ENCODE measurements at places on chromosomes 12 and 14.

DNA sequence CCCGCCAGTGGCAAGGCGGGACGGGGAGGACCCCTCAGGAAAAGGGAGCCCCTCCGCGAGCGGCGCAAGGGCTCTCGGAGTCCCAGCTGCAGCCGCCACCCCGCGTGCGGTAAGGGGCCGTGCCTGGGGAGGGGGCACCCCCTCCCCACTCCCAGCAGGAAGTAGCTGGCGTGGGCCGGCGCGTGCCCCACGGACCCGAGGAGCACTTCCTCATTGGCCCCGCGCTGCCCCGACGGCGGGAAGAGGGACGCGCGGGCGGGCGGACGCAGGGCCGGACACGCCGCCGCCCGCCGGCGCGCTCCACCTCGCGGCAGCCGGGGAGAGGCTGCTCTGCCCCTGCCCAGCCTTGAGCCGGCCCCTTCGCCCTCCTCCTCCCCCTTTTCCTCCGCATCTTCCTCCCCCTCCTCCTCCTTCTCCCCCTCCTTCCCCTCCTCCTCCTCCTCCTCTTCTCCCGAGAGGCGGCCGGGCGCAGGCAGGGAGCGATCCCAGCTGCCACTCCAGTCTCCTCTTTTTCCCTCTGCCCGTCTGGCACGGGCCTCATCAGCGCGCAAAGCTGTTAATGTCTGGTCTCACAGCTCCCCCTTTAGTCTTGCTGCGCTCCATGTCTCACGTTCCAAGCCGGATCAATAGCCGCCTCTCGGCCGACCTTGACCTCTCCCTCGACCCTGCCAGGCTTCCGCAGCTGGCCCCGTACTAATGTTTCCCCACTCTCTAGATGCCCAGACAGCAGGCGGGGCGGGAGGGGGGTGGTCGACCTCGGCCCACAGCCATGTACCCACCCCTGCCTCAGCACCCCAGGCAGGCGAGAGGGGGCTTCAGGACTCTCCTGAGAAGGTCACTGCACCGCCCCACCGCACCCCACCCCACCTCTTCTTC is 2.6 kb upstream of the BCL11B start:
- peak; percentile 75 for DNase-seq

DNA sequence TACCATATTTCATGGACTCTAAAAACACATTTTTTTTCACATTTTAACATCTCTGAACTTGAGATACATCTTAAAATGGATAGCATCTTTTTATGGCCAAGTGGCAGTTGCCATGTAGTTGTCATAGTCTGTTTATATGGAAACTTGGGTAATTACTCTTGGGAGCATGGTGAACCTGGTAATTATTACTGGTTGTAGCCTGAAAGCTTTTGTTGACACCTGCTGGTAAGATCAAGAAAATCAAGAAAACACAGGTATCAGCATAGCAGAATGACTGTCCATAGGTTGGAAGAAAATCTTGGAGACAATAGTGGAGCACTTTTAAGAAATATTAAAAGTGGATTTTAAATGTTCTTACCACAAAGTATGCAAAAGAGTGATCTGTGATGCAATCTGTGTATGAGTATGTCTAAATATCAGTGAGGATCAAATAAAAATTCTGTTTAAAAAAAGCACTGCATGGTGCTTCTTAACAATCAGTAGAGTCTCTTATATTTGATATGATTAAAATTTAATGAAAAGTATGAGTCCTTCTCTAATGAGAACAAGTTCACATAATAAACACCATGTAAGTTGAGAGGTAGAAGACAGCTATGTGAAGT is 44.2 kb downstream of the TTC8 start:
- no peak for DNase-seq

DNA sequence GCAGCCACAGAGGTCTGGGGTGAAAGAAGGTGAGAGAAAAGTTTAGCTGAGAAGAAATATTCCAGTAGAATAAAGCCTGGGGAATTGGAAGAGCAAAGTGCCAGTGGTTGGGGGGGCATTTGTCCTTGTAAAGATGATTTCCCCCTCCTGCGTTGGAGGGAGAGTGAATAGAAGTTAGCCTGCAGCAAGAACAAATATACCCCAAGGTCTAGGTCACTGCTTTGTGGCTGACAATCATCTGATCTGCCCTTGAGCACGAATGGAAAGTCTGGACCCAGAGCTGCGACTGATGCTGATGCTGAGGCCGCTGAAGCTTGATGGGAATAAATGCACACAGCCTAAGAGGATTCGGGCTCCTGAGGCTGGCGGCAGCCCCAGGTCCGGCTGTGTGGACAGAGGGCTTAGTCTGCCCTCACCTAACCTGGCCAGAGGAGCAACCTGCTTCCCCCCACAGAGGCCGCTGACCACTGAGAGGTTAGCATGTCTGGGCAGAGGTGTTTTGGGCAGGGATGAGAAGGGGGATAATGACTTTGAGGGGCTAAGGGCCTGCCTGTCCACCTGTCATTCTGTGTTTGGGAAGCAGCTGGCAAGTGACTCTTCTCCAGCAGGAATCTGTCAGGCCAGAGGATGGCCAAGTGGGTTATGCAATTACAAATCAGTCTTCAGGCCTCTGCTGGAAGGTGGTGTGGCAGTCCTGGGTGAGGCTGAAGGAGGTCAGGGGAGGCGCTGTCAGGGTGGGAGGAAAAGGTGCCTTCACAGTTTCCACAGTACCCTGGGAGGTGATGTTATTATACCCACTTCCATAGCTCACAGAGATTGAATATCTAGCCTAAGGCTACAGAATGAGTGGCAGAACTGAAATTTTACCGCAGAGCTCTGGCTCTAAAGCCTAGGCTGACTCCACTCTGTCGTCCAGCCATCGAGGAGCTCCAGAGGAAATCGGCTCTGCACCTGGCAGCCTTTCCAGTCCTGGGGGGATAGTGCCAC is 11.7 kb downstream of the TUBA1C start:
- no peak for DNase-seq

GRCh38 chr14:50756300-50756699 is 74.7 kb downstream of the NIN start:
- no peak for DNase-seq

- no peak for DNase-seq
Observed at GRCh38 chr14:22878271-22879246, 4.5 kb upstream of the REM2 start.

- no peak for DNase-seq
Observed at GRCh38 chr14:60275932-60276331, 26.9 kb downstream of the PPM1A start.

GRCh38 chr14:90546767-90547166 is 149.9 kb downstream of the CALM1 start:
- DNase-seq: no peak

DNA sequence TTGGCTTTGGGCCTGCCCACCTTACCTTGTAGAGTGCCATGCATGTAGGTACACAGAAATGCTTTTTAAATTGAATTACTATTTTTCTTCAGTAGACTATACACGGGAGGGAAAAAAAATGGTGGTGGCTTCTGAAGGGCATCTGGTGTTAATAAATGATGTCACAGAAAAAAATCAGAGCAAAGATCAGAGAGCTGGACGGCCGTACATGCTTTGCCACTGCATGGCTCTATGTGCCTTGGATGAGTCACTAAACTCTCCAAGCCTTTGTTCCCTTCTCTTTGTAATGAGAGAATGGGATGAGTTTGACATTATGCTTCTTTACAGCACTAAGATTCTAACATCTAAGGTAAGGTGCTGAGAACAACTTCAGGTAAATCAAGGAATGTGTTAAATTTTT is 376.4 kb upstream of the DDHD1 start:
- DNase-seq: no peak

DNA sequence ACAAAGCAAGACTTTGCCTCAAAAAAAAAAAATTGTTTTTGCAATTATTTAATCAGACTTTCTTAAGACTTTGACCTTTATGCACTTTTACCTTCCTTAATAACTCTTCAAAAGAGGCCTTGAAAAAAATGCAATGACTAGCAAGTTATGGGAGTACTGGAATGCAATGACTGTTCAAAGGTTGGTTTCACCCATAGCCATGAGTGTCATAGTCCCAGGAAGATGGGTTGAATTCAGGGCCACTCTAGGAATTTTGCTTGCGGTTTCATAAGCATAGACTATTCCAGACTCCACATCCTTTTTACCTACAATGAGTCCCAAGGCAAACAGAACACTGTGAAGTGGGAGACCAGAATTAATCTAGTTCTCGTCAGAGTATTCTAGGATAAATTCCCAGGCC is 29.4 kb upstream of the DENND5B start:
- DNase-seq: no peak

GRCh38 chr14:89304972-89305703 is 111.9 kb downstream of the FOXN3 start:
- no peak for DNase-seq

GRCh38 chr12:53613821-53614220 is 12.4 kb downstream of the ATF7 start:
- DNase-seq: no peak

- no peak for DNase-seq
Observed at GRCh38 chr12:131555197-131555846, 155.6 kb upstream of the SFSWAP start.
